ENCODE measurements at places on chromosomes 1 and 21.

- DNase-seq: no peak
Observed at GRCh38 chr1:87644579-87645190, 316.0 kb downstream of the LMO4 start.

DNA sequence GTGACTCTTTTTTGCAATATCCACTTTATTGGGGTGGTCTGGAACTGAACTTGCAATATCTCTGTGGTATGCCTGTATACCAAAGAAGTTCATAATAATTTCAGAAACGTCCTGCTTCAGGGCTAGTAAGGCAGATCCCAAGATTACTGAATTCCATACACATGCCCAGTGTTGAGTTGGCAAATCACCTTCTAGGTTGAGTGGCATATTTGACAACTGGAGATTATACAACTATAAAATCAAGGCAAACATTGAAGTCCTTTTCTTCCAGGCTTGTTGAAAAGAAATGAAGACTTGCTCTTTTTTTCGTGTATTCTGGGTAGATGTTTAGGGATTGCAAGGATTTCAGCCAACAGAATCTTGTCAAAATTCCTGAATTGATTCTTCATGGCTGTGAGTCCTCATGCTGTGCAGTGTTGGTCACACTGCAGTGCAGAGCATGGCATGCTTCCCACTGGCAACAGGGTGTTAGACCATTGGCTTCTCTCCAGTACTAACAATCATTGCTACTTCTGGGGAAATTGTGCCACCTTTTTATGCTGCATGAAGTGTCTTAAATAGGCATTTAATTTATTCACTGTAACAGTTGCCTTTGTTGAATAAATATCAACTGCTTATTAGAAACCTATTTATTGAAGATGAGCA, 367.1 kb upstream of the ADGRL4 start:
- DNase-seq: no peak

GRCh38 chr1:197197430-197197997, 51.0 kb upstream of the ASPM start:
- no peak for DNase-seq

DNA sequence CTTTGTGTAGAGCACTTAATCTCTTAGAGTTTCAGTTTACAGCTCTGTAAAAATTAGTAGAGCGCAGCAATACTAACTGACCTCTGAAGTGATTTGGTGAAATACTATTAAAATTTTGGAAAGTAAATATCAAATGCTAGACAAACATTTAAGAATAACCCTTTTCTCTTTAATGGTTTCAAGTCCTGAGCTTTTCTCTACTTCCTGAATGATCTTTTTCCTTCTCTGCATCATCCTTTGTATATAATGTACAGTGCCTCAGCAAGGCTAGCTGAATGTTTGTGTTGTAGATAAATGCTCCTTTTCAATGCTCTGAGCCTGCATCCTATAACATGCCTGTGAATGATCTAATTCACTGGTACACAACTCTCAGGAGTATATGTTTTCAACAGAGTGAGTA, 272.9 kb downstream of the ADGRL2 start:
- no peak for DNase-seq

DNA sequence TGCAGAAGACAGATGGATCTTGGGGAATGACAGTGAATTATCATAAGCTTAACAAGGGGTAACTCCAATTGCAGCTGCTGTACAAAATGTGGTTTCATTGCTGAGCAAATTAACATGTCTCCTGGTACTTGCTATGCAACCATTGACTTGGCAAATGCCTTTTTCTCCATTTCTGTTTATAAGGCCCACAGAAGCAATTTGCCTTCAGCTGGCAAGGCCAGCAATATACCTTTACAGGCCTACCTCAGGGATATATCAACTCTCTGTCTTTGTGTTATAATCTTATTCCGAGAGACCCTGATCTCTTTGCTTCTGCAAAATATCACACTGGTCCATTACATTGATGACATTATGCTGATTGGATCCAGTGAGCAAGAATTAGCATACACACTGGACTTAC, 52.7 kb upstream of the KIAA0040 start:
- DNase-seq: no peak

DNA sequence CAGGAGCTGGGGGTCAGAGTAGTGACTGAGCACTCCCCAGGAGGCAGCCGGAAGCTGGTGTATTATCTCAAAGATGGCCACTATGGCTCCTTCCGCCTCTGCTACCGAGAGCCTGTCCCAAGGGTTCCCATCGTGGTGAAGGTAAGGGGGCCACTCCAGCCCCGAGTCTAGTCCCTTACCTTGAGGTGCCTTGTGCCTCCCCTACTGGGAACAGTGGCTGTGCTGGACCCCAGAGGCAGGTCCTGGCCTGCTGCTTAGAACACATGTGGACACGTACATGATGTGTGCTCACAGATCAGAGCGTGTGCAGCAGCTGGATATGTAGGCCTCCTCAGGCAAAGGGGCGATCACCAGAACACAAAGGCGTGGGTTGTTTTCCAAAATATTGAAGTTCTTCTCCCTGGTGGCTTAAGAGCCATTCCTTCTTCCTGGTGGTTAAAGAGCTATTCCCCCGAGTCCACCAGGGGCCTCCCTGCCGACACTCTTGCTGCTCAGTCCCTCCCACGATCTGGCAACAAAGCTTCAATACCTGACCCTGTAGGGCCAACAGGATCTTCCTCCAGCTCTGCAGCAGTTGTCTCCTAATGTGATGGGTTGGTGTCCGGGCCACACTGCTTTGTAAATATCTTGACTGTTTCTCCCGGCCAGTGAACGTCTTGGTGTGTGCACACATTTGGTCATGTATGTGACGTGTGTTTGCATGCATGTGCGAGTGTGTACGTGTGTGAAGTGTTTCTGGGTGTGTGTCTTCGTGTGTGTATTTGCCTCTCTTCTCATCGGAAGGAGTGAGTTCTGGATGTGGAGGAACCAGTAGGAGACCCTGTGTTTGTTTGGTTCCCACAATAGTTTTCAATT, 68.4 kb upstream of the TINAGL1 start:
- no peak for DNase-seq

GRCh38 chr1:230073371-230074035, 6.5 kb downstream of the GALNT2 start:
- DNase-seq: no peak

GRCh38 chr21:36966821-36967768, 626 bp upstream of the HLCS start:
- no peak for DNase-seq

GRCh38 chr1:81590171-81590570, 210.6 kb upstream of the ADGRL2 start:
- DNase-seq: no peak

DNA sequence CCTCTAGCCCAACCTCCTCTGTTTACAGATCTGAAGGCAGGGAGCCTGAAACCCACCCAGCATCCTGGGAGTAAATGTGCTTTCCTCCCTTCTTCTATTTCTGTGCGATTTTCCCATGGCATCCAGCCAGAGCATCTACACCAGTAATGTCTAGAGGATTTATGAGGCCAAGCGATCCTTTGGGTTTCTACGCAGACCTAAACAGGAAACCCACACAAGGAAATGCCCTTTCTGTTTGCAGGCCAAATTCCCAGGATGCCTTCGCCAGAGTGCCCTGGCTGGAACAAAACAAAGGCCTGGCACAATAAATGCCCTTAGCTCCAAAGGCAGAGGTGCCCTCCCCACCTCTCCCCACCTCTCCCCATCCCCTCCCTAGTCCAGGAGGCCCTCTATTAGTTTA, 110.5 kb upstream of the CDC42BPA start:
- DNase-seq: no peak
